ENCODE measurements at places on chromosomes 6 and 20.

GRCh38 chr6:110545081-110545872 is 68.9 kb upstream of the SLC22A16 start:
- DNase-seq = no peak

GRCh38 chr20:20229595-20229994 is 138.3 kb upstream of the INSM1 start:
- DNase-seq = no peak

DNA sequence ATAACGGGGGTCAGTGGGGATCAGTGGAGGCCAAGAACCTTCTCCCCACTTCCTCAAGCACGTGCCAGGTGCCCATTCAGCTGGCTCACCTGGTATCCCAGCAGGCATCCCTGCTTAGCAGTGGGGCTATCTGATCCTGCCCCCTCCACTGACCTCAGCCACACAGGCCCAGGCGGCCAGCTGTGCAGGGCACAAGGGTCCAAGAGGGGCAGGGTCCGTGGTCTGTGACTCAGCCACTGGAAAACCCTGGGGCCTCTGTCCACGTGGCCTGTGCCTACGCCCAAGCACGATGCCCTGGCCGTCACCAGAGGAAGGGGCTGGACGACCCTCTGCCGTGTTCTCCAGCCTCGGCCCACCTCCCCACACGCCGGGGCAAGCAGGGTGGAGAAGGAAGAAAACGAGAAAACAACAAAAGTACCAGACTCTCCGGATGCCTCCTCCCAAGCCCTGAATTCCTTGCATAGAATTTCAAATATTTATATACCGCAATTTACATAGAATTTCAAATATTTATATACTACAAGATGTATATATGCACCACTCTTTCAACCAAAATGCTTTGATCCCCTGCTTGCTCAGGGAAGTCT is 12.1 kb downstream of the PXDC1 start:
- no peak for DNase-seq

DNA sequence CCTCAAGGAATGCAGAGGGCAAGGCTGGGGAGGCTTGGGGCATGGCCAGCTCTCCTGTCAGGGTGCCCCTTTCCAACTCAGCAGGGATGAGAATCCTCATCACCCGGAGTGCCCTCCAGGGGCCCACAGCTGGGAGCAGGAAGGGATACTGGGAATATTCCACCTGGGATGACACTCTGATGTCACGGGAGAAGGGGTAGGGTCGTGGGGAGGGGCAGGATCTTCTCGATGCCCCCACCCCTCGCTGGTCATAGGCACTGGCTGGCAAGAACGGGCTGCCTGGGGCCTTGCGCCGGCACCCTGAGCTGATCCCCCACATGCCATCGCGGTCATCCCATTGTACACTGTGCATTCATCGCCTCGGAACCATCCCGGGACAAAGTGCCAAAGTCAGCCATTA is 10.6 kb upstream of the NXT1 start:
- DNase-seq = no peak

- DNase-seq = no peak
Measured at GRCh38 chr6:3803627-3804468, 45.3 kb upstream of the FAM50B start.

GRCh38 chr20:55159230-55159629 is 683.8 kb downstream of the DOK5 start:
- DNase-seq = no peak

DNA sequence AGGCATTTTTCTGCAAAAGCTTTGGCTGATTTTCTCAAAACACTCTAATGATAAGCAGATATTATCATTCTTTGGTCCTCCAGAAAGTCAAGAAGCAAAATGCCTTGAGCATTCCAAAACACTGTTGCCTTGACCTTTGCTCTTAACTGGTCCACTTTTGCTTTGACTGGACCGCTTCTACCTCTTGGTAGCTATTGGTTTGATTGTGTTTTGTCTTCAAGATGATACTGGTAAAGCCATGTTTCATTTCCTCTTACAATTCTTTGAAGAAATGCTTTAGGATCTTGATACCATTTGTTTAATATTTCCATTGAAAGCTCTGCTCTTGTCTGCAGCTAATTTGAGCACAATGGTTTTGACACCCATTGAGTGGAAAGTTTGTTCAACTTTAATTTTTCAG is 35.6 kb upstream of the SDHAF4 start:
- DNase-seq = no peak

GRCh38 chr6:72792692-72793091 is 170.8 kb downstream of the KCNQ5 start:
- DNase-seq = no peak

DNA sequence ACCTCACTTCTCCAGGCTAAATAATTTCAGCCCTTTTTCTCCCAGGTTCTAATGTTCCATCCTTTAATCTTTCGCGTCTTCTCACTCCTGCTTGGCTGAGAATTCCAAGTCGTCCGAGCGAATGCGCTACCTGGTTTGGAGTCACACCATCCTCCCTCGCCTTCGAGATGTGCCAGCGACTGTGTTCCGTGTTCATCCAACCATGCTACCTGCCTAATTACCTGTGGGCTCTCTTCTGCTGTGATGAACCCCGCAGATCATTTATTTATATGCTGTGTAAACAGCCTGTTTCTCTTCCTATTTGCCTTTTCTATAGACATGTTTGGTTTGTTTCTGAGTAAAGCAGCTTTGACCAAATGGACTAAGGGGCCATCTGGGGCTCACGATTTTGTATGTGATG is 83.5 kb upstream of the TMEM181 start:
- no peak for DNase-seq

- no peak for DNase-seq
Measured at GRCh38 chr20:43243672-43244269, 54.1 kb upstream of the PTPRT start.

DNA sequence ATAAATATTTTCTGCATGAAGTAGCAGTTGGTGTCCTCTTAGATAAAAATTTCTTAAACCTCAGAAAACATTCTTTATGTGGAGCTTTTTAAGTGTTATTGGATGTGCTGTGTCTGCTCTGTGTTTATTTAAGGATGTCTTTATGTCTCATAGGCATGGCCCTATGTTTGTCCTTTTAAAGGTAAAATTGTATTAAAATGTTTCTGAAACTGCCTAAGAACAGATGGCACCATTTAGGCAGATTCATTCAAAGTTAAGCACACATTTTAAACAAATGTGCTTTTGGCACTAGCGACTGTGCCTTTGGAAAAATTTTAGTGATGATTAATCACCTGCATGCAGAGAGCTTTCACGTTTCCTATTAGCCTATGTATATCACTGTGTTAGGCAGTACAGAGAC is 125.2 kb downstream of the KIF6 start:
- no peak for DNase-seq

DNA sequence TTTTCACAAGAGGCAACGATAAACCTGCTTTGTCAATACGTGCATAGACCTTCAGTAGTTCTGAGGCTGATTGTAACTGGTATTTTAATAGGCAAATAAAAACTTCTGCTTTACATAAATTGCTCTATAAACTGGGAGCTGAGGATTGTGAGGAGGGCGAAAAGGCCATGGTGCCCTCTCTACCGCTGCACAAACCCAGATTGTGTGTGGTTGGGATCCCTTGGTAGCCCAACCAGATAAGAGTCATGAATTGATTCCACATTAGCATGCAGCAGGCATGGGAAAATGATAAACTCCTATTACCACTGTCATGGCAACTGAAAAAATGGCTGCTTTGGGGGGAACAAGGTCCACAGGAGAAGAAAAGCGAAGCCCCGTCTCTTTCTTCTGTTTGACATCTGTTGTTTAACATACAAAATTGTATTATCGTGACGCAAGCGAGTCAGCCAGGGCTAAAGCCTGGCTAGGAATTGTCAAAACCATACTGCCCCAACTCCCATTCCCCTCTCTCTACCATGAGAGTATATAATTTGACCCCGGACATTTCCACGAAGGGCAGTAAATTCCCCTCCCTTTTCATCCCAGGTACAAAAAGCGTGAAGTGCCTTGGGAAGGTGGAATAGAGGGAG is 157.8 kb upstream of the SALL4 start:
- no peak for DNase-seq

- DNase-seq = no peak
Measured at GRCh38 chr6:39194466-39194865, 34.8 kb downstream of the KCNK5 start.

GRCh38 chr20:50903353-50904051 is 27.7 kb downstream of the ADNP start:
- DNase-seq = no peak

GRCh38 chr6:161439093-161439492 is 165.2 kb upstream of the AGPAT4 start:
- DNase-seq = no peak

DNA sequence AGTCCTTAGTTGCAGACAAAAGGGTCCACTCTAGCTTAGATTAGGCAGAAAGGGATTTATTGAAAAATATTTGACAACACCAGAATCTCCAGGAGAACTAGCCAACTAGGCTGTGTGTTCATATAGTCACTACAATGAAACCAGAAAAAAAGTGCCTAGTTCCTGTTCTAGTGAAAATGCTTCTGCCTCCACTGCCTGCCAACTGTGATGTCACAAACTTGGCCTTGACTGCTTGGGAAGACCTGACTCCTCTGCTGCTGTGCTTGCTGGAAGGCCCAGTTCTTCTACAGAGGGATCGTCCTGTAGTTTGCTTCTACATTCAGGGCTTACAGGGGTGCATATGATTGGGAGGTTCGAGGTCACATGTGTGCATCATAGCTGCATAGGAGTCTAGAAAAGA is 40.3 kb upstream of the XRN2 start:
- DNase-seq = no peak

- DNase-seq = no peak
Measured at GRCh38 chr6:83057705-83058321, 7.8 kb downstream of the UBE3D start.

DNA sequence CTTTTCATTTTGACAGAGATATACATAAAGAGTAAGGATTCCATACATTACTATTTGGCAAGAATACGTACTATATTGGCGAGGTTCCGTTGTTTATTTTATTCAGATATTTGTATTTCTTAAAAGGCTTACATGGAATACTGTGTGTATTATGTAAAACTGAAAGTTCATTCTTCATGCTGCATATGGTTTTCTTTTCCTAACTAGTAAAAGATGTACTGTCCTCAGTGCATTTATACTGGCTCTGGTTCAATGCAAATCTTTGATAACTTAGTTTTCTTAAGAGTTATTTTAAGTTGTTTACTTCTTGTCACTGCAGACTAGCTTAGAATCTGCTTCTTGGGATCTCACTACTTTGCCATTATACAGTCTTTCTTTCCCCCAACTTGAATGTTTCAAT is 42.0 kb downstream of the ADGRB3 start:
- no peak for DNase-seq

GRCh38 chr6:15355683-15356099 is 109.8 kb downstream of the JARID2 start:
- no peak for DNase-seq

- no peak for DNase-seq
Measured at GRCh38 chr6:150006961-150007464, 18.3 kb downstream of the RAET1L start.

- DNase-seq = no peak
Measured at GRCh38 chr6:136244061-136244616, 6.0 kb downstream of the MTFR2 start.

GRCh38 chr6:167707686-167708500 is 118.8 kb upstream of the AFDN start:
- no peak for DNase-seq

DNA sequence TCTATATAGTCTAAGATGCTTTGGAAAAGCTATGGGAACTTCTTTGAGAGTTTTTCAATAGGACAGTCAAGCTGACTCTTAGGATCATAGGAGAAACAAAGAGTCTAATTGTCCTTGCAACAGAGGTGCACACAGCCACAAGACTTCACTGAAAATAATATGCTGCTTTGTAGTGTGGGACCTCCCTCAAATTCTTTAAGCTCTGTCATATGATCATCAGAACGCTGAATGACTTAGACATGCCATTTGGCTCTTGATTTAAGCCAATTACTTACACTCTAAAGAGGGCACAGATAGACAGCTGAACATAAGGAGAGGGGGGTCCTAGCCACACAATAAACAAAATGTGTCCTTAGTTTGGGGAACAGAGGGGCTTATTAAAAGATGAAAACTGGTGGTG is 818.7 kb upstream of the GJE1 start:
- DNase-seq = no peak

DNA sequence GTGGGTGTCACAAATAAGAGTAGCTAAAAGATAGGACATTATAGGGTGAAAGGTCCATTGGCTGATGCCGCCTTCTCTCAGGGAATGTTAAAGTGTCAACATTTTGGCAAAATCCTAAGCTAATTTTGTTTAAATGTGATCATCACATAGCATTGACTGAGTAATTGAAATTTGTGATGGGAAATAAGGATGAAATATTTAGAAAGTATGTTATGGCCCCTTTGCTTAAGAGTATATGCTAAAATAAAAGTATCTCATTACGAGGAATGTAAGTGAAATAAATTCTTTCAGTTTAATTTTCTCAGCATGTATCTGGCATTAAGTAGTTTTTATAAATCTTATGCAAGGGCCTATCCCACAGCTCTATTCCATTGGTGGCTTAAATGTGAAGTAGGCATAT is 229.2 kb downstream of the PRL start:
- no peak for DNase-seq

DNA sequence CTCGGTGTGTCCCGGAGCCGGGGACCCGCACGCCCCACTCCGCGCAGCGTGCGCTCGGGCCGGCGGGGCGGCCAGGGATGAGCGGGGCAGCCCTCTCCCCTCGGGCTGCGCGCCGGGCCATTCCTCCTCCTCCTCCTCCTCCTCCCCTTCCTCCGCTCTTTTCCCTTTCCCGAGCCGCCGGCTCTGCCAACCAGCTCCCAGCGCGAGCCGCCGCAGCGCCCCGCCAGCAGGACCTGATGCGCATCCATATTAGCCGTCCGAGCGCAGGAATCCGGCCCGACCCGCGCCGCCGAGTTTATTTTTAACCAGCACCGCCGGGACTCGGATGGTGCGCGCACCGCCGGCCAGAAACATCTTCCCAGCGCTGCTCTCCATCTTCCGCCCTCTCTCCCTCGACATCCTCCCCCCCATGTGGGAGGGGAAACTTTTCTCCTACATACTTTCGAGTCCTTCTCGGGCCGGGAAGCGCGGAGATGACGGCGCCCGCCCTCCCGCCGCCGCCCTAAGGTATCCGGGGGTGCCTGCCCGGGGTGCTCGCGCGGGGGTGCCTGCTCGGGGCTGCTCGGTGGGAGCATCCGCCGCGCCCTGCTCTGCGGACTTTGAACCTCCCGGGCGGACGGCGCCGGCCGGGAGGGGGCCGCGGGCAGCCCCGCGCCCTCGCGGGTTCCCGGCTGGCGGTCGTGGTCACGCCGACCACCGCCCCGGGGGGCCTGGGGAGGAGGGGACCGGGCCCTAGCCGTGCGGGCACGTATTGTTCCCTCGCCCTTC is 619 bp downstream of the RREB1 start:
- DNase-seq = peak; percentile 44

Data from activated gamma-delta T cell treated with Interleukin-2 at 50 U/mL for 16 hours (primary cell).